ENCODE measurements at places on chromosomes 16 and 17.

GRCh38 chr16:65283181-65283651 lies 161.4 kb upstream of the CDH11 start:
- H3K4me1 ChIP-seq, result no peaks in the 10 kb centered on the region
- no peaks in the 10 kb centered on the region for H3K36me3 ChIP-seq
- no peak for DNase-seq
- H3K4me3 ChIP-seq, result no peak overlapping the region

DNA sequence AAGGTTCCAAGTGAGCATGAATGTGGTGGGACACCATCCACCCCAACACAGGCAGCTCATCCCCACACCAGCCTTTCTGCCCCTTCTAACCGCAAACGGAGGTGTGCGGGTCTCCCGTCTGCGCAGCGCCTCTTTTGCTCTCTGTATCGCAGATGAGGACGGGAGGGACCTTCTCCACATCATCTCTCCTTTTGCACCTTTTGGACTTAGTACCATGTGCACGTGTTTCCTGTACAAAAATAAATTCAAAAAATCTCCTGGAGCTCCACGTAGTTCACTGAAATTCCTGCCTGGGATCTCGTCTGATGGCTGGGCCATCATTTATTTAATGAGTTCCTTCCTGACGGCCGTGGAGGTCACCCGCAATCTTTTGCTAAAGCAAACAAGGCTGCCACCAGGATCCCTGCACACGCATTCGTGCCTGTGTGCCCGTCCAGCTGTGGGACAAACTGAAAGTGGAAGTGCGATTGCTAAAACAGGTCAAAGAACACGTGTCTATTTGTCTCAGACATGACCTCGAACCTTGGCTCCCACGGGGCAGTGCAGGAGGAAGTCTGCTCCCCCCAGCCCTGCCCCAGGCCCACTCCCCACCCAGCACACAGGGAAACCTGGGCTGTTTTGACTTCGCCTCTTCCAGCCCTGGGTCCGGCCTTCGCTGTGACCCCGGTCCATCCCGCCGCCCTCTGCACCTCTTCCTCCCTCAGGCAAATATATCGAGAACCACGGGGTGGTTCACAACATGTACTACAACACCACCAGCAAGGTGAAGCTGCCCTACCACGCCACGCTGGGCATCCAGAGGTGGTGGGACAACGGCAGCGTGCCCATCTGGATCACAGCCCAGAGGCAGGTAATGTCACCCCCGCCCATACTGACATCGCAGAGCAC lies 2.3 kb downstream of the ENPP7 start:
- peaks cover 55% of the 10 kb centered on the region for H3K4me1 ChIP-seq
- H3K27ac ChIP-seq, result peak overlapping the region; percentile 80
- H3K4me3 ChIP-seq, result peak overlapping the region; percentile 48
- H3K27me3 ChIP-seq, result no peaks in the 10 kb centered on the region

GRCh38 chr16:27199235-27199586 lies 4.1 kb upstream of the KDM8 start:
- H3K27me3 ChIP-seq, result no peaks in the 10 kb centered on the region
- no peaks in the 10 kb centered on the region for H3K36me3 ChIP-seq
- no peak overlapping the region for H3K27ac ChIP-seq

DNA sequence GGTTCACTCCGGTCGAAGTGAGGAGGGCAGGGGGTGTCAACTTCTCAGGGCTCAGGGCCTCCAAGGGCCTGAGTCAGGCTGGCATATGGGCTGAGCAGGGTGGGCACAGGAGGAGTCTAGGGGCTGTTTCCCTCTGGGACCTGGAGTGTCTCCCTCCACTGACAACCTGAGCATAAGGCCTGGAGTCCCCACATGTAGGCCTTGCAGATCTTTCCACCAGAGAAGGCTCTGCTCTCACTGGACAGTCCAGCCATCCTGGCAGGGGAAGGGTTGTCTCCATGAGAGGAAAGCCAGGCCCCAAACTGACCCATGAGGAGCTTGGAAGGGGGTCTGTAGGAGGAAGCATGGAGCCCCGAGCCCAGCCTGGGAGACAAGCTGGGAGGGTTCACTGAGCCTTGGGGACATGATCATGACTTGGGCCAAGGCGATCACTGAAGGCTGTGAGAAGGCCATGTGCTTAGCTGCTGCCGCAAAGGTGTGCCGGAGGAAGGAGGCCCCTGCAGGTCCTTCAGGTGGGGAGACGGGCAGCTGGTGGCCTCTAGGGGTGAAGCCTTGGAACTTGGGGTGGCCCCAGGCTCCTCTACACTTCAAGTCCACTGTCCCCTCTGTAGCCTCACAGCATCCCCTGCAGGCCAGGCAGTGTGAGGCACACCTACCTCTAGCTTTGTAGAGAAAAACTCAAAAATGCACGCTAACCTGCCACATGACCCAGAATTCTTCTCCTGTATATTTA lies 9.9 kb downstream of the CMTM2 start:
- H3K27me3 ChIP-seq, result no peaks in the 10 kb centered on the region
- H3K4me3 ChIP-seq, result no peak overlapping the region
- no peaks in the 10 kb centered on the region for H3K36me3 ChIP-seq
- no peak overlapping the region for H3K27ac ChIP-seq

DNA sequence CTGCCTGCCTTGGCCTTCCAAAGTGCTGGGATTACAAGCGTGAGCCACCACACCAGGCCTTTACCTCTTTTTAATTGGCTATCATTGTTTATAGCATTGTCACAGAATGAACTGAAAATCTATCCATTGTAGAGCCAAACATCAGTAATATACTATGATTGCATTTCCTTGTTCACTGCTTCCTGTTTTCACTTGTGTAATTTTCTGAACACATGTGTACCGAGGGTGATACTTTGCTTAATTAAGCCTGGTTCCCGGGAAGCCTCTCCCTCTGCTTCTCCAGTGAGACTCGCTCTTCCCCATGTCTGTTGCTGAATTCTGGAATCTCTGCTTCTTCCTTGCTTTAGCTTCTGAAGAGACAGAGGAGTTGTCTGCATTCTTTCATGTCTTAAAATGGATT lies 33.1 kb downstream of the POLR3E start:
- H3K27ac ChIP-seq, result no peak overlapping the region
- no peaks in the 10 kb centered on the region for H3K4me1 ChIP-seq
- H3K4me3 ChIP-seq, result no peak overlapping the region
- H3K36me3 ChIP-seq, result peaks cover 76% of the 10 kb centered on the region
- DNase-seq, result no peak

- no peak overlapping the region for H3K4me3 ChIP-seq
- H3K4me1 ChIP-seq, result peaks cover 4% of the 10 kb centered on the region
- H3K27me3 ChIP-seq, result no peaks in the 10 kb centered on the region
- H3K36me3 ChIP-seq, result peaks cover 11% of the 10 kb centered on the region
- no peak for DNase-seq
These were observed 63.1 kb downstream of the BANP start for GRCh38 chr16:88014252-88014781.

- peaks cover 11% of the 10 kb centered on the region for H3K4me1 ChIP-seq
- DNase-seq, result no peak
- H3K36me3 ChIP-seq, result no peaks in the 10 kb centered on the region
- H3K27ac ChIP-seq, result no peak overlapping the region
- H3K27me3 ChIP-seq, result no peaks in the 10 kb centered on the region
These were observed 6.0 kb downstream of the RNF157 start for GRCh38 chr17:76234354-76234679.

DNA sequence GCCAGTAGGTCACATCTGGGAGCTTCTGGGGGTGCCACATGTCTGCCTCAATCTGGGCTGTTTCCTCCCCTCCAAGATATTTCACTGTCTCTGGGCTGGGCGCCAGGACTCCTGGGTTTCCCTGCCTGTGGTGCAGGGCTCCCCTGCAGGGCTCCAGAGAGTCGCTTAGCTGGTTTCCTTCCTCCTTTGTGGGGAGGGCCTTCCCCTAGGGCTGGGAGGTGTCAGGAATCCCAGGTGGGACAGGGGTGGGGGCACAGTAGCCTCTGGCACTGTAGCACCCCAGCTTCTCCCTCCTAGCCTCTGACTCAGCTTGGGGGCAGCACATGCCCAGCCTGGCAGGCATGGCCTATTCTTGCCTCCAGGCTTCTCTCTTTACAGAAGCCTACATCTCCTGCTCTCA lies 2.6 kb downstream of the RARA start:
- H3K27me3 ChIP-seq, result no peaks in the 10 kb centered on the region
- peaks cover 71% of the 10 kb centered on the region for H3K4me1 ChIP-seq
- no peak overlapping the region for H3K4me3 ChIP-seq
- no peak for DNase-seq
- no peak overlapping the region for H3K27ac ChIP-seq

DNA sequence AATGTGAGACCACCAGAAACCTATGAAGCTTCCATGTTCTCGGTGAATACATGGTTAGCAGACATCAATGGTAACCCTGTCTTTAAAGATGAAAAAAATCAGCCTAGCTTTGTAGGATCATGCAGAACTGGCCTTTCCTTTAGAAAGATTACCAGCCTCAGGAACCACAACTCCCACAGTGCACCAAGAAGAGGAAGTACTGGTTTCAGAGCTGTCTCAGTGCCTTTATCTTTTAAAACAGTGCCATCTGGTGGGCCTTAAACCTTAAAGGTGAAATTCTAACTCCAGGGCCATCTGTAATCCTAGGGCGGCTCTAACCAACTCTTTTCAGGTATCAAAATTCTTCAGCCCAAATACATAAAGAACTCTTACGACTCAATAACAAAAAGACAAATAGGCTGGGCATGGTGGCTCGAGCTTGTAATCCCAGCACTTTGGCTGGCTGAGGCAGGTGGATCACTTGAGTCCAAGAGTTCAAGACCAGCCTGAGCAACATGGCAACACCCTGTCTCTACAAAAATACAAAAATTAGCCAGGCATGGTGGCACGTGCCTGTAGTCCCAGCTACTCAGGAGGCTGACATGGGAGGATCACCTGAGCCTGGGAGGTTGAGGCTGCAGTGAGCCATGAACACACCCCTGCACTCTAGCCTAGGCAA lies 5.4 kb downstream of the ATPAF2 start:
- no peaks in the 10 kb centered on the region for H3K27me3 ChIP-seq
- H3K36me3 ChIP-seq, result no peaks in the 10 kb centered on the region
- no peak overlapping the region for H3K27ac ChIP-seq
- peaks cover 5% of the 10 kb centered on the region for H3K4me1 ChIP-seq
- peak; percentile 70 for DNase-seq

DNA sequence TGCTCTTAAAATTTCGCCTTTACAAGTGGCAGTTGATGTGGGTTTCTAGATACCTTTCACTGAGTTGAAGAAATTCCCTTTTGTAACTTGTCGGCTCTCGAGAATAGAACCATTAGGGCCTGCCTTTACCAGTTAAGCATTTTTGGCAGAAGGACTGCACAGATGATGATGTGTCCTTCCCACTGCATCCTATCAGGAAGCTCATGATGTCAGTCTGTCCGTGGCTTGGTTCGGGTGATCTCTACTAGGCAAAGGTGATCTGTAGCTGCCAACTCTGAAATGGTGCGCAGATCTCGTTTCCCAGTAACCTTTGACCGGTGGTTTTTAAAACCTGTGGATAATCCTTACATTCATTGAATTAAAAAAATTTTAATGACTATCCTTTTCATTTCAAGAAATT lies 49.7 kb downstream of the ZNRF1 start:
- no peak overlapping the region for H3K4me3 ChIP-seq
- no peak for DNase-seq

GRCh38 chr17:60699090-60699489 lies 21.4 kb downstream of the BCAS3 start:
- H3K4me3 ChIP-seq, result no peak overlapping the region
- DNase-seq, result no peak
- H3K4me1 ChIP-seq, result no peaks in the 10 kb centered on the region
- no peaks in the 10 kb centered on the region for H3K27me3 ChIP-seq
- no peak overlapping the region for H3K27ac ChIP-seq

GRCh38 chr16:4892361-4893102 lies 44.4 kb downstream of the PPL start:
- DNase-seq, result no peak
- no peaks in the 10 kb centered on the region for H3K4me1 ChIP-seq
- no peak overlapping the region for H3K4me3 ChIP-seq
- peaks cover 84% of the 10 kb centered on the region for H3K36me3 ChIP-seq
- no peak overlapping the region for H3K27ac ChIP-seq

DNA sequence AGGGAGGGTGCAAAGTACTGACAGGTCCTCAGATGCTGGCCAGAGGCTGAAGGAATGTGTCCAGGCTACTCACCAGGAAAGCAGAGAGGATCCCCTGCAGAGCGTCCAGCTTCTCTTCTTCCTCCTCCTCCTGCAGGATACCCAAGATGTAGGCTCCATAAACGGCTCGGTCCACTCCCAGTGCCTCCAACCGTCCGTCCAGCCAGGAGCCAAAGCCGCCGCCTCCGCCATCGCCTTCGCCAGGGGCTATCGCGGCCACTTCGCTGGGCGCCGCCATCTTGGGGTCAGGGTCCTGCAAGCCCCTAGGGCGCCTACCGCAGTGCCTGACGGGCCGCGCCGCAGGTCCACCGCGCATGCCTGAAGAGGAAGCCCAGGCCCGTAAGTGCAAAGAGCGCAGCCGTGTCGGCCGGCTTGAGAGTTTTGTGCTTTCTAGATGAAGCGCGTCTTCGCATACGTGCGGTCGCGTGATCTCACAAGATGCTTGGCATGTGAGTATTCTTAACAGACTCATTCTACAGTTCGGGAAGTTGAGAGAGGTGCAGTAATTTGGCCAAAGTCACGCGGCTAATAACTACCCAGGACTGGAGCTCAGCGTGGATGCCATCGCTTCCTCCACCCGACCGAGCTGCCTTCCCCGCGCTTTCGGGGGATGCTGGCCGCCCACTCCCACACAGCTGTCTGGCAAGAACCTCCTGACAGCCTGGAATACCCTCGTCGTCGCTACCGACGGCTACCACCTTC lies at the start of gene CCDC43:
Gene CCDC43, minus strand, starts transcription at position 300 of the 741 bp plus-strand sequence. Its CDS starts 23 bp downstream, at position 277.
- H3K27ac ChIP-seq, result peak within 1 kb of the TSS; percentile 89
- H3K27me3 ChIP-seq, result no peaks in the 10 kb centered on the region
- H3K36me3 ChIP-seq, result peaks cover 9% of the 10 kb centered on the region
- peak; percentile 94 for DNase-seq
- H3K4me3 ChIP-seq, result peak within 1 kb of the TSS; percentile 75

- DNase-seq, result peak; percentile 93
- no peaks in the 10 kb centered on the region for H3K27me3 ChIP-seq
- H3K4me1 ChIP-seq, result peaks cover 73% of the 10 kb centered on the region
- no peaks in the 10 kb centered on the region for H3K36me3 ChIP-seq
These were observed 8.2 kb downstream of the RHBDF2 start for GRCh38 chr17:76492989-76493501.

GRCh38 chr17:77234695-77235094 lies 93.9 kb downstream of the SEC14L1 start:
- no peak for DNase-seq
- no peaks in the 10 kb centered on the region for H3K36me3 ChIP-seq

GRCh38 chr17:82587234-82588086 lies 60.8 kb downstream of the WDR45B start:
- H3K27ac ChIP-seq, result no peak overlapping the region
- H3K27me3 ChIP-seq, result no peaks in the 10 kb centered on the region
- peaks cover 5% of the 10 kb centered on the region for H3K4me1 ChIP-seq
- no peak overlapping the region for H3K4me3 ChIP-seq
- DNase-seq, result no peak
- H3K36me3 ChIP-seq, result peaks cover 53% of the 10 kb centered on the region
